ENCODE measurements at places on chromosomes 2 and 18.
A peak's percentile ranks its signal among the peaks of the same experiment; 100 is the strongest.

DNA sequence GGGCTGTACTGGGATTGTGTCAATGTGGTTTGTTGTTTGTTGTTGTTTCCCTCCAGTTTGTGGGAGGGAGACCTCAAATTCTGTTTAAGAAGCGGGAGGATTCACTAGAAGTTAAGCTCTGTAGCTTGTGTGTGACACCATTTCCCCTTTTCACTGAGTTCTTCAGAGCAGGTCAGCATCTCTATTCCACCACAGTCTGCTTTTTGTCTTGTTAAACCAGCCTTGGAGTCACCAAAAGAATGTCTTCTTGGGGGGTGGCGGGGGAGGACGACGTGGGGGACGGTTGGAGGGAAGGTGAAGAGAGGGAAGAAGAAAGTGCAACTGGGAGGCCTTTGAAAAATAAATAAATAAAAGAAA, 2.3 kb upstream of the BCL11A start:
- DNase-seq = no peak

DNA sequence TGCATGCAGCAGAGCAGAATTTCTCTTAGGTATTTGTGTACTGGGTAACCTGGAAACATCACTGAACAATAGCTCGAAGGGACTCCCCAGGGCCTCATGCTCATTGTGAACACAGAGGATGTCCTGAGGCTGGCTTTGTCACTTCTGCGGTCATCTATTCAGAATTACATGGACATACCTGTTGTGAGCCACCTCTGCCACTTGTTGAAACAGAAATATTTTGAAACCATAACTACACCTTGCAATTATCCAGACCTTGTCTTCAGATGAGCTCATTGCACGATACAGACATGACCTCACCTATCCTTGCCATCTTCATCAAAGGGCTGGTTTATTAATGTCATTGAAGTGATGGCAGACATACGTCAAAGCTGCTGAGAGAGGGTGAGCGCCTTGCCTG, 23.4 kb upstream of the CREG2 start:
- no peak for DNase-seq

DNA sequence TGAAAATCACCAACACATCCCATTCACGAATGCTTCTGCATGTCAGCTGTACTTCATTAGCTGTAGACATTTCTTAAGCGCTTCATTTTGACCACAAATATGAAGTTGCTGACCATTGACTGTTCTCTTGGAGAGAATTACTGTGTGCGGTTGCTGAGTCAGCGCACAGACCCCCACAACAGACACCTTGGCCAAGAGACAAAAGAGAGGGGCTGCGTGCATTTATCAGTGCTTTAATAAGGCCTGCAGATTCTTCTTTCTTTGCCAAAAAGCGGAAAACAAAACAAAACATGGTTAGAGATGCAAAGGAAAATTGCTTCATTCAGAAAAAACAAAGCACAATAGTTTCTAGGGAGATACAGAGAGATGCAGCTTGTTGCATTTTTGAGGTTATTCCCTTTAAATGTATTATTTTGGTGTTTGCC, 174.7 kb downstream of the ACKR3 start:
- DNase-seq = no peak

GRCh38 chr2:132430895-132431294, 14.3 kb downstream of the GPR39 start:
- no peak for DNase-seq

- no peak for DNase-seq
These were observed 341.2 kb downstream of the ZNF521 start for GRCh38 chr18:25010623-25011374.

DNA sequence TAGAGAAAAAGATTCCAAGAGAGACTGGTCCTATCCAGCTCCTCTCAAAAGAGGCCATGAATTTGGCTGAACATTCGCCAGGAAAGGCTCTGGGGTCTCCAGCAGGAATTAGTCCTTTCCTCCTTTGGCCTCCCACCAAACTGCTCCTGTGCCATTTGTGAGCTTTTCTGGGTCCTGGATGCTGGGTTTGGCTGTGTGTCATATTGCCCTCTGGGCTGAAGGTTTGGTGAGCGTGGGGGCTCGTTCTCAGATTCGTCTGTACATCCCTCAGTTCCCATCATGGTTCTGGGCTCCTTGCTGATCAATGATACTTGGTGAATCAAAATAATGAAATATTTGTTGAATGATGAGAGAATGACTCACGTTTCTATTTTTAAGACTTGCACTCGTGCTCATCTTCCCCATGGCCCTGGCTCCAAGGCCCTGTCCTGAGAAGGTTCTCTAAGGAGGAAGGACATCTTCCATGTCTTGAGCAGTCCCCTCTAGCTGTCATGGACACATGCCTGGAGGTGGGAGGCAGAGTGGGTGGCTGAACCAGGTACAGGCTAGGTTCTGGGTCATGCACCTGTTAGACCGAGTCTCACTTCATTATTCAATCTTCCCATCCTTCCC, 47.8 kb upstream of the RHOB start:
- no peak for DNase-seq

- no peak for DNase-seq
These were observed 58.6 kb downstream of the ODC1 start for GRCh38 chr2:10389573-10389972.

DNA sequence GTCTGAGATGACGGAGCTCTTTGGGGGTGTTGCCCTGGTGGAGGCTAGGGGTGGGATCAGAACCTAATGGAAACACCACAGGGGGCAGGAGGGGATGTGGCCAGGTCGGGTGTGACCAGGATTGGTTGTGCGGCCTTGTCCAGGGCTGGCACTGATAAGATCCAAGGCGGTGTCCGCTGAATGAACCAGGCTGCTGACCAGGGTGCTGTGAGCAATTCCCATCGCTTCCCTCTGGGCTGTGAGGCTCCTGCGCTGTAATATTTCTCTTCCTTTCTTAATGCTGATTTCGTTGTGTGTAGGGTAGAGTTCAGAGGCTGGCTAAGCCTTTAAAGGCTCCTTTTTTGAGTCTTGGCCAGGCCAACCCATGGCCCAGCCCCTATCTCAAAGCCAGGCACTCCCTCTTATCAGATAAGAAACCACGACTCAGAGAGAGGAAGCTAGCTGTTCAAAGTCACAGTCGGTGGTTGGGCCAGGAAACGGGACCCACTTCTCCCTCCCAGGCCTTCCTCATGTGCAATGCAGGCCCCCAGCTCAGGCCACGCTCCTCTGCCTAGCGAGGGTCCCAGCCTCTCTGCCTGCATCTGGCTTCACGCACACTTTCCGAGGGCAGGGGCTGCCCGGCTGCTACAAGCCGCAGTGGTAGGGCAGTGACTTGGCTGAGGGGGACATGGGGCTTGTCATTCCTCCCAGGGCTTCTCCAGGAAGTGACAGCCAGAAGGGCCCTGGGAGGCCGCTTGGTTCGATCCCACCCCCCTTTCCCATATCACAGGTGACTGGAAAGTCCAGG, 26.0 kb upstream of the FOSL2 start:
- DNase-seq = no peak

- DNase-seq = no peak
These were observed 5.9 kb downstream of the CATIP start for GRCh38 chr2:218362606-218363005.

- no peak for DNase-seq
These were observed 95.5 kb downstream of the ATP9B start for GRCh38 chr18:79164706-79165105.

DNA sequence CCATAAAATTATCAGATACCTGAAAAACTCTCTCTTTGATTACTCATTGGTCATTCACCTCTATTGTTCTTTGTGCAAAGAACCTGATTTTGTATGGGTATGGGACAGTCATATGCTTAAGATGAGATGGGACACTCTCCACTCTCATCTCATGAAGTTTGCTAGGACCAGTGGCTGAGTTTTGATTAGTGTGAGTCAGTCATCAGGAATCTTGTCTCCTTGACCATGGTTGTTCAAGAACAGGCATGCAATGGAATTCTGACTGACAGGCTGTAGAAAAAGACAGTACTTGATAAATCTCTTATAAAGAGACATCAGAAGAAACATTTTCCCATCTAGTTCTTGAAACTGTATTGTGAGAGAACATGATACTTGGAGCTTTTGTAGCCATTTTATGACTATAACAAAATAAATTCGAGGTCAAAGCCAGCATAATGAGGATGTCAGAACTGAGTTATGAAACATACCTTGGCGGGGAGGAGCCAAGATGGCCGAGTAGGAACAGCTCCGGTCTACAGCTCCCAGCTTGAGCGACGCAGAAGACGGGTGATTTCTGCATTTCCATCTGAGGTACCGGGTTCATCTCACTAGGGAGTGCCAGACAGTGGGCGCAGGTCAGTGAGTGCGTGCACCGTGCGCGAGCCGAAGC, 367.0 kb downstream of the NR4A2 start:
- no peak for DNase-seq

GRCh38 chr2:158407031-158407430, 49.5 kb downstream of the CCDC148 start:
- no peak for DNase-seq

- no peak for DNase-seq
These were observed 5.7 kb upstream of the GAL3ST2 start for GRCh38 chr2:241770936-241771285.

GRCh38 chr18:56987236-56987635, 159.7 kb upstream of the BOD1L2 start:
- no peak for DNase-seq

GRCh38 chr2:121038031-121038430, 247.0 kb downstream of the TFCP2L1 start:
- no peak for DNase-seq

DNA sequence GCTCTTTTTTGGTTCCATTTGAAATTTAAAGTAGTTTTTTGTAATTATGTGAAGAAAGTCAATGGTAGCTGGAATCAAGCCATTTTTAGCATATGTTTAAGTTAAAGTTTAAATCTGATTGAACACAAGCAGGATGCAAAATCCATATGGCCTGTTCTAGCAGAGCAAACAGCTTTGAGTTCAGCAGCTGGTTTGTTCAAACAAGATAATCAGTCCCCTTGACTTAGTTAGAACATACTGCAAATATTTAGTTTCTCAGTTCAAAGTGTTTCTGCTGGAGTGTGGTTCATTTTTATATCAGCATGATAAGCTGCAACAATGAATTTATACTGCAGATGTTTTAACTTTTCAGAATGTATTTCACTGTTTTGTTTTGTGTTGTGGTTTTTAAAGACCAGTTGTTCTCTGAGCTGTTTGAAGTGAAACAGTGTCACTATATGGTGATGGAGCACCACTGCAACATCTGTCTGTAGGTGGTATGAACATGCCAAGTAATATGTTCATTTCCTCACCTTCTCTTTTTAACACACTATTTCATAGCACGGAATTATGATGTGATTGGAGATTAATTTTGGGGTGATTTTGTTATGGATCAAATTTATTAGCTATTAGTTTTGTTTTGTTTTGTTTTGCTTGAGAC, 125.3 kb downstream of the COL4A4 start:
- DNase-seq = no peak

DNA sequence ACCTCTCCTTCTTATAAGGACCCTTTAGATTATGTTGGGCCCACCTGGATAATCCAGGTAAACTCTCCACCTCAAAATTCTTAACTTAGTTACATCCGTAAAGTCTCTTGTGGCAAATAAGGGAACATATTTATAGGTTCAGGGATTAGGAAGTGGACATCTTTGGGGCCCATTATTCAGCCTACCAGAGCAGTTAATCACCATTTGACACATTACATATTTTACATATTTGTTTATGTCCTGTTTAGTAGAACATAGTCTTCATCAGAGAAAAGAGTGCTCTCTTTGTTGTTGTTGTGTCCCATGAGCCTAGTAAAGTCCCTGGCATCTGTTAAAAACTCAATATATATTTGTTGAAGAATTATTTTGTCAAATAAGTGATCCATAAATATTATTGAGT, 134.0 kb upstream of the SPATS2L start:
- DNase-seq = no peak

GRCh38 chr2:120890566-120891360, 155.1 kb downstream of the GLI2 start:
- DNase-seq = peak; percentile 18

DNA sequence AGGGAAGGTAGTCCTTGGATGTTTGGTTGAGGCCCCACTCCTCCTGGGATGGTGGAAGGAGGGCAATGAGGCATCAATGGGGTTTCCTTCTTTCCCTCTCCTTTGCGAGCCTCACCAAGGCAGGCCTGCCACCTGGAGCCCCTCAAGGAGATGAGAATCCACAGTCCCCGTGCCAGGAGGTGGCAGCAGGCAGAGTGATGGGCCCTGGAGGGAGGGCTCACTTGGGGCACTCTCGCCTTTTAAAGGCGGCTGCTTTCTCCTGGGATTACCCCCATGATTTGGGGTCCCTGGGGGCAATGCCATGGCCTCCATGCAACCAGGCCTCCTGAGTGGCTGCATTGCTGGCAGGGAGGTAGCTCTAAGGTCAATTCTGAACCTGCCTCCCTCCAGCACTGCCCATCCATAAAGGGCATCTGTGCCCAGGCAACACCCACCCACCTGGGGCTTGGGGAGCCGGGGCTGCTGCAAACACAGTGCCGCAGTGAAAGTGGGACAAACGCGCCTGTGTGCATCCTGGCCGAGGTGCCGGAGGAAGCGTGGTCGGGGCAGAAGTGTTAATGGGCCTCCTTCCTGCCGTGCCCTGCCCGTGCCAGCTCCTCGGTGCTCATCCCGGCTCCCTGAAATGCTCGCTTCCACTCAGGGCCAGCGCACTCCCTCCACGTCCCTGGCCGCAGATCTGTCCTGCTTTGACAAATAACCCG, 55.9 kb downstream of the ZFP36L2 start:
- no peak for DNase-seq

DNA sequence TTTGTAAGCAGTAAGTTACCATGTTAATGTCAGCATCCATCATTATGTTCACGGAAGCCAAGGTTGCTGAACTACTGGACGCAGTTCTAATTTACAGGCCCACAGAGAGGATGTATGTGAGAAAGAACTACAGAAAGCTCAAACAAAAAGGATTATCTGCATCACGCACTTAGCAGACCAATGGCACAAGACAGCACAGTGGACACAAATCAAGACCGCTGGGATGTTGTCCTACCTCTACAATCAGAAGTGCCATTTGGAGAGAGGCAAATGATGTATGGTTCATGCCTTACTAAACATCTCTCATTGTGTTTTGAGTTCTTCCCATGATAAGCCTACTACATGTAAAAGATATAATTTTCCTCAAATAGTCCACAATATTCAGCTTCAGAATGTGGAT, 330.7 kb upstream of the CHAC2 start:
- DNase-seq = no peak

DNA sequence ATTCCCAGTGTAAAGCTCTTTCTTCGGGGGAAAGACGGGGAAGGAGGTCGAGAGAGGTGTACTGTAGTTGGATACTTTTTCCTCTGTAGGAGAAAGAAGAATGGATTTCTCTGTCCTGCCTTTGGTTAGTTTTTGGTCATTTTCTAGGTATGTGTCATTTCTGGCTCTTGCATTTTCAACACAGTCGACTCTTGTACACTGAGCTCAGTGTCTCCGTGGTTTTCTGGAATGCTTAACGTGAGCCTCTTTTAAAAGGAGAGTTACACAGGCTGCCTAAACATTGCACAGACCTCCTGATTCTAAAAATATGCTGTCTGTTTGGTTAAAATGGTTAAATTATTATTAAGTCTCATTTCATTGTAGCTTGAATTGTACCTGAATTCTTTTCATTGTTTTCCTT, 21.8 kb upstream of the GLS start:
- no peak for DNase-seq

GRCh38 chr18:37383036-37383785, 182.4 kb downstream of the CELF4 start:
- DNase-seq = no peak

All from ovary (tissue), 10 donors.